ENCODE measurements at places on chromosomes 11 and 22. TPM values are rescaled to one million over a fixed set of nuclear protein-coding genes. Genes with fewer than 3 reads are reported as not detected.

Gene PTPN5
- 0.46 TPM for polyA plus RNA-seq

Gene TBX10
- polyA plus RNA-seq = not detected

Gene SLC25A22
- 10.8 TPM for polyA plus RNA-seq

Gene ART5
- 3.3 TPM for polyA plus RNA-seq

Gene OR2AG1
- polyA plus RNA-seq = 0.07 TPM

Gene CBLIF
- not detected for polyA plus RNA-seq

Gene OR8H2
- not detected for polyA plus RNA-seq

Gene PIH1D2
- polyA plus RNA-seq = 11.8 TPM

Gene ANKK1
- 0.21 TPM for polyA plus RNA-seq

Data from right renal cortex interstitium (tissue), 3 donors.